DND-41 (cell line): ENCODE measurements at places on chromosomes 4 and X.

- DNase-seq: no peak
- H3K4me1 ChIP-seq: no peaks in the 10 kb centered on the region
- H3K36me3 ChIP-seq: no peaks in the 10 kb centered on the region
- no peak overlapping the region for H3K27ac ChIP-seq
These were observed 30.8 kb upstream of the PLA2G12A start for GRCh38 chr4:109760682-109761081.

- H3K27ac ChIP-seq: no peak overlapping the region
- H3K4me1 ChIP-seq: no peaks in the 10 kb centered on the region
- DNase-seq: no peak
- H3K36me3 ChIP-seq: no peaks in the 10 kb centered on the region
These were observed 221.7 kb downstream of the APBB2 start for GRCh38 chr4:40992472-40993295.

DNA sequence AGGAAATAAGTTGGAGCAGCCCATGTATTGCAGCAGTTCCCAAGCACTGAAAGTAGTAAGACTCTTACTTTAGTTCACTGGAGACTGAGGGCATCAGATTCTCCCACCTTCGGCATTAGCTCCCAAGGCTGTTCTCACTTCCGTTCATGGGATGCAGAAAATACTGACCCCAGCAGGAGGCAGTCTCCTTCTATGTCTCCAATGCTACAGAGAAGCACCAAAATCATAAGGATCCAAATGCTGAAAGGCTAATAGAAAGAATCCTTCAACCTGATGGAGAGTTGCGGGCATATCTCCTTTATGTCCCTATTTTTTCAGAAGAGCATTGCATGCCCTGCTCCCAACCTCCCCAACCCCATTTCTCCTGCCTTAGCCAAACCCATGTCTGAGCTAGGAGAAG lies 32.4 kb downstream of the ADH7 start:
- H3K36me3 ChIP-seq: no peaks in the 10 kb centered on the region
- H3K27ac ChIP-seq: no peak overlapping the region
- H3K27me3 ChIP-seq: no peaks in the 10 kb centered on the region

GRCh38 chr4:36280555-36280954 lies 861 bp upstream of the DTHD1 start:
- DNase-seq: no peak
- no peaks in the 10 kb centered on the region for H3K27me3 ChIP-seq
- peaks cover 15% of the 10 kb centered on the region for H3K4me1 ChIP-seq
- no peak overlapping the region for H3K27ac ChIP-seq

GRCh38 chr4:102791318-102791835 lies 30.6 kb upstream of the MANBA start:
- no peaks in the 10 kb centered on the region for H3K27me3 ChIP-seq
- no peak overlapping the region for H3K4me3 ChIP-seq
- no peak for DNase-seq
- peaks cover 29% of the 10 kb centered on the region for H3K36me3 ChIP-seq
- H3K4me1 ChIP-seq: no peaks in the 10 kb centered on the region
- no peak overlapping the region for H3K27ac ChIP-seq

GRCh38 chr4:91592125-91592524 lies 711.6 kb upstream of the GRID2 start:
- H3K27ac ChIP-seq: no peak overlapping the region
- H3K36me3 ChIP-seq: no peaks in the 10 kb centered on the region
- no peaks in the 10 kb centered on the region for H3K27me3 ChIP-seq
- H3K4me1 ChIP-seq: no peaks in the 10 kb centered on the region
- DNase-seq: no peak

GRCh38 chr4:101148551-101148950 lies 198.8 kb downstream of the PPP3CA start:
- no peaks in the 10 kb centered on the region for H3K36me3 ChIP-seq
- DNase-seq: no peak
- no peaks in the 10 kb centered on the region for H3K4me1 ChIP-seq
- no peaks in the 10 kb centered on the region for H3K27me3 ChIP-seq

GRCh38 chr4:151652841-151653547 lies 107.8 kb downstream of the GATB start:
- H3K4me3 ChIP-seq: no peak overlapping the region
- no peaks in the 10 kb centered on the region for H3K36me3 ChIP-seq
- H3K27ac ChIP-seq: no peak overlapping the region
- no peaks in the 10 kb centered on the region for H3K27me3 ChIP-seq

DNA sequence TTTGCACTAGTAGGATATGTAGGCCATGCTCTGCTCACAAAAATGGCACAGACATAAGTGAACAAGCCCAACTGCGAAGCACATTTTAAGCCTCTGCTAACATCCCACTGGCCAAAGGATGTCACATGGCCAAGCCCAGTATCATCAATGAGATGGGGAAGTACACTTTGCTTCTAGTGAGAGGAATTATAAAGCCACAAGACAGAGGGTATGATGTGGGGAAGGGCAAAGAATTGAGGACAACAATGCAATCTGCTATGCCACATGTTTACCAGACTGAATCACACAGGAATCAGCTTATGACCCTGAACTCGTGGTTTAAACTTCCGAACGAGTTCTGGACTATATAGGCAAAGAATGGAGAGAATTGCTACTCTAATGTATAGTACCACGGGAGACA lies 39.1 kb downstream of the SUPT20HL1 start:
- no peaks in the 10 kb centered on the region for H3K4me1 ChIP-seq
- no peak overlapping the region for H3K27ac ChIP-seq
- no peak for DNase-seq
- no peaks in the 10 kb centered on the region for H3K27me3 ChIP-seq

DNA sequence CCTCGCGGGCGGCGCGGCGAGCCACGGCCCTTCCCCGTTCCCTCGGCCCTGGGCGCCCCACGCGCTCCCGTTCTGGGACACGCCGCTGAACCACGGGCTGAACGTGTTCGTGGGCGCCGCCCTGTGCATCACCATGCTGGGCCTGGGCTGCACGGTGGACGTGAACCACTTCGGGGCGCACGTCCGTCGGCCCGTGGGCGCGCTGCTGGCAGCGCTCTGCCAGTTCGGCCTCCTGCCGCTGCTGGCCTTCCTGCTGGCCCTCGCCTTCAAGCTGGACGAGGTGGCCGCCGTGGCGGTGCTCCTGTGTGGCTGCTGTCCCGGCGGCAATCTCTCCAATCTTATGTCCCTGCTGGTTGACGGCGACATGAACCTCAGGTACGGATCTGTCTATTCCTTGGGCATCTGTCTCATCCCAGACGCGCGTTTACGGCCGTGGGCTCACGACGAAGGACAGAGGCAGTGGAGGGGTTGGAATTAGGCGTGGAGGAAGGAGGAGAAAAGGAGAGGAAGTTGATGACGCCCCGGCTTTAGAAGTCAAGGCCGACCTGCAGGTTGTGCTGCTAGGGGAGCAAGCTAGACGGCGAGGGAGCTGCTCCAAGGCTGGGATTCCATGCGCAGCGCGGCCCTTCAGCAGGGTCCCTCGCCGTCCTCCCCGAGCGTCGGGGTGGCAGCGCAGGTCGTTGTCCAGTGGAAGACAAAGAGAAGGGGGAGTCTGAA lies 792 bp downstream of the SLC10A4 start:
- no peak overlapping the region for H3K4me3 ChIP-seq
- H3K4me1 ChIP-seq: no peaks in the 10 kb centered on the region
- H3K36me3 ChIP-seq: no peaks in the 10 kb centered on the region

DNA sequence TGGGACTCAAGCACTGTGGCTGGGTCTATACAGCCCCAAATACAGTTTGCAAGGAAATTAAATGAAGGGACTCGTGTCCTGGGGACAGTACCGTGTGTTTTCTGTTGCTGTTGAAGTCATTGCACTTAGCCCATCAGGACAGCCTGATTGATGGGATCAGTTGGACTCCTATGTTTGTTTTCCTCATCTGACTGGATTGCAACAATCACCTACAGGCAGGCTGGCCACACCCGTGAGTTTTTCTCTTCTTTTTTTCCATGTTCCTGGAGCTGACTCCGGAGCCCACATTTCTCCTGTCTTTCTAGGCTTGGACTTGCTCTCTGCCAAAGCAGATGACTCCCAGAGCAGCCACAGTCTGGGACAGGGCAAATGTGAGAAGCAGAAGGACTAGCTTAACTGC lies 38.1 kb downstream of the RTL9 start:
- H3K36me3 ChIP-seq: no peaks in the 10 kb centered on the region
- no peaks in the 10 kb centered on the region for H3K4me1 ChIP-seq
- no peak overlapping the region for H3K4me3 ChIP-seq
- H3K27me3 ChIP-seq: no peaks in the 10 kb centered on the region

DNA sequence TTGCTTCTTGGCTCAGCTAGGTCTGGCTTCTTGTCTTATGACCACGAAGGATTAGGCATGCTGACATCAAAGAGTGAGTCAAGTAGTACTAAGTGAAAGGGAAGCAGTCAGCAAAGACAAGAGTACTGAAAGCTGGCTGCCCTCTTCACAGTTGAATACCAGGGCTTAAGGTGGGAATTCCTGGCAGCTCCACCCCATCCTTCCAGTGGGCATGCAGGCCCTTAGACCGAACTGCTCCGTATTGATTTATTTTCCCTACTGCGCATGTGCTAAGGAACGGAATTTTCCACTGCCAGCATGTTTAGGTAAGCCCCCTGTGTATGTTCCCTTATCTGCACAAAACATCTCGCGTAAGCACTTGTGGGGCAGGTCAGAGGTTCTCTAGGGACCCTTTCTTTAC lies 2320.1 kb downstream of the ARAP2 start:
- no peaks in the 10 kb centered on the region for H3K27me3 ChIP-seq
- H3K27ac ChIP-seq: peak overlapping the region; percentile 96
- no peaks in the 10 kb centered on the region for H3K36me3 ChIP-seq
- DNase-seq: peak; percentile 78
- H3K4me3 ChIP-seq: peak overlapping the region; percentile 47
- H3K4me1 ChIP-seq: peaks cover 47% of the 10 kb centered on the region

DNA sequence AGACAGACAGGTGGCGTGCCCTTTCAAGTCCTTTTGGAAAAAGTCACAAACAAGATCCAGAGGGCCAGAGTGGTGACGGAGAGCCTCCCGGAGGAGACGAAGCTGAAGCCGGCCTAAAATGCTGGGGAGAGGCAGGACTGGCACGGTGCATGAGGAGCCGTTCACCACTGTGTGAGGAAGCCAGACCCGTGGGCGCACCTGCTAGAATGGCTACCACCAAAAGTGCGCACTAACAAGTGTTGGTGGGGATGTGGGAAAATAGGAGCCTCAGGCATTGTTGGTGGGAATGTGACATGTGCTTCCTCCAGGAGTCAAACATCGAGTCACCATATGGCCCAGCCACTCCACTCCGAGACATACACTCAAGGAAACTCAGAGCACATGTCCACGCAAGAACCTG lies 67.4 kb upstream of the HELT start:
- no peak for DNase-seq
- no peaks in the 10 kb centered on the region for H3K36me3 ChIP-seq
- no peak overlapping the region for H3K27ac ChIP-seq

DNA sequence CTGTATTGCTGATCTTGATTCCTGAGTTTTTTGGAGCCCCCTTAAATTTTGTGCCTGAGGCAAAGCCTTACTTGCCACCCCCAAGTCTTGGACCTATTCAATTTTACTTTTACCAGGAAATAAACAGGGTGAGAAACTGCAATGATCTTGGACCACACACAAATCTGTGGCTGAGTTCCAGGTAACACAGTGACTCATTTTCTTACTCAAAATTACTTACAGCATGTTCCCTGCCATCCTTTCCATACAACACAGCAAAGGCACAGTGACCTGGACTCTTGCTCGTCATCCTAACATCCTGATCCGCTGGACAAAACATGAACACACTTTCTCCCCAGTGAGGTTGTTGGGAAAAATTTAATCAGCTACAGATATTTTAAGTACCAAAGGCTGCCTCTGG lies 60.7 kb upstream of the S100G start:
- H3K27ac ChIP-seq: no peak overlapping the region
- peaks cover 17% of the 10 kb centered on the region; the same call in 1 of the 2 replicates for H3K36me3 ChIP-seq
- no peak overlapping the region for H3K4me3 ChIP-seq
- no peaks in the 10 kb centered on the region for H3K4me1 ChIP-seq
- DNase-seq: no peak

DNA sequence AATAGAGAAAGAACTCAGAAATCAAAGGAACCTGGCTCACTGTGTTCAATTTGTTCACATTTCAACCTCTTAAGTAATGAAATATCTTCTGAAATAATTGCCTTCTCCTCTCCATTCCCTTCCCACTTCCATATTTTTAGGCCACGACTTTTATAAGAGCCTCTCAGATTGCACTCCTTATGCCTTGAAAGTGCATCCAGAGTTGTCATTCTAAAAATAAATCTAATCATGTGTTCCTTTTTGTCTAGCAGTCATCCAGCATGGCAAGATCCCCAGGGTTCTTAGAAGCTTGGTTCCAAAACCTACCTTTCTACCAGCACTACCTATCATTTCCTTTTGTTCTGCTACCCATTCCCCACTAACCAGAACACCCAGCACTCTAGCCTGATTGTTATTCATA lies 42.4 kb upstream of the RPA4 start:
- H3K4me1 ChIP-seq: no peaks in the 10 kb centered on the region
- no peak for DNase-seq
- no peak overlapping the region for H3K4me3 ChIP-seq
- no peaks in the 10 kb centered on the region for H3K27me3 ChIP-seq
- H3K36me3 ChIP-seq: no peaks in the 10 kb centered on the region

- H3K27ac ChIP-seq: no peak overlapping the region
- H3K4me1 ChIP-seq: no peaks in the 10 kb centered on the region
These were observed 215.4 kb upstream of the MAB21L2 start for GRCh38 chr4:150366487-150366999.

GRCh38 chrX:125289209-125289608 lies 30.5 kb upstream of the TEX13C start:
- H3K4me1 ChIP-seq: no peaks in the 10 kb centered on the region
- H3K4me3 ChIP-seq: no peak overlapping the region
- H3K27ac ChIP-seq: no peak overlapping the region
- no peak for DNase-seq

- no peaks in the 10 kb centered on the region for H3K27me3 ChIP-seq
- DNase-seq: no peak
- peaks cover 39% of the 10 kb centered on the region for H3K4me1 ChIP-seq
- H3K36me3 ChIP-seq: peaks cover 56% of the 10 kb centered on the region
- no peak overlapping the region for H3K4me3 ChIP-seq
- H3K27ac ChIP-seq: no peak overlapping the region
These were observed 6.9 kb downstream of the MTMR1 start for GRCh38 chrX:150700107-150700506.

DNA sequence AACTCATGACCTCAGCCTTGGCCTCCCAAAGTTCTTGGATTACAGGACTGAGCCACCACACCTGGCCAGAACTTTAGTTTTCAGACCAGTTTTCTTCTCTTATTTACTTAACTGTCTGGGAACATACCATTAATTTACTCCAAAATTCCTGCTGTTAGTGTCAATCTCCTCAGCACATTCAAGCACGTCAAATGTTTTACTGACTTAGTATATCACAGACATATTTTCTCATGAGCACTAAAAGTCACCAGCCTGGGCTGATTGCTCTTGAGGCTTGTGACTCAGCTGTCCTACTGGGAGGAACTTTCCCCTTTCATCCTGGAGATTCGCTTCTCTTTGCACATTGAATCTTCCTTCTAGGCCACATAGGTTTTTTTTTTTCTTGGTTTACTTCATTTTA lies 109.6 kb downstream of the PCDH18 start:
- no peak for DNase-seq
- no peaks in the 10 kb centered on the region for H3K36me3 ChIP-seq
- H3K27me3 ChIP-seq: no peaks in the 10 kb centered on the region
- H3K4me1 ChIP-seq: no peaks in the 10 kb centered on the region
- H3K4me3 ChIP-seq: no peak overlapping the region

GRCh38 chr4:163694385-163694784 lies 199.9 kb downstream of the TMA16 start:
- no peak overlapping the region for H3K4me3 ChIP-seq
- H3K27ac ChIP-seq: no peak overlapping the region
- DNase-seq: no peak
- H3K36me3 ChIP-seq: no peaks in the 10 kb centered on the region
- no peaks in the 10 kb centered on the region for H3K27me3 ChIP-seq
- H3K4me1 ChIP-seq: no peaks in the 10 kb centered on the region

GRCh38 chrX:110412971-110413726 lies 54.5 kb downstream of the RTL9 start:
- no peaks in the 10 kb centered on the region for H3K36me3 ChIP-seq
- H3K4me3 ChIP-seq: no peak overlapping the region
- H3K4me1 ChIP-seq: peaks cover 3% of the 10 kb centered on the region; the same call in 1 of the 2 replicates
- H3K27me3 ChIP-seq: no peaks in the 10 kb centered on the region
- H3K27ac ChIP-seq: no peak overlapping the region
